ENCODE measurements at places on chromosomes 4 and X. TPM values are rescaled to one million over a fixed set of nuclear protein-coding genes. Genes with fewer than 3 reads are reported as not detected.

SPP1 gene
- total RNA-seq, result not detected

CYLC1 gene
- not detected for total RNA-seq

FAM9B gene
- total RNA-seq, result not detected

VGLL1 gene
- not detected for total RNA-seq

TRIM75 gene
- total RNA-seq, result not detected

RHOH gene
- total RNA-seq, result 0.57 TPM

CCSER1 gene
- 2.6 TPM for total RNA-seq

FGF5 gene
- 0.29 TPM for total RNA-seq

NMU gene
- total RNA-seq, result not detected
